ENCODE measurements at places on chromosomes 12 and 14. TPM values are rescaled to one million over a fixed set of nuclear protein-coding genes. Genes with fewer than 3 reads are reported as not detected.

DNA sequence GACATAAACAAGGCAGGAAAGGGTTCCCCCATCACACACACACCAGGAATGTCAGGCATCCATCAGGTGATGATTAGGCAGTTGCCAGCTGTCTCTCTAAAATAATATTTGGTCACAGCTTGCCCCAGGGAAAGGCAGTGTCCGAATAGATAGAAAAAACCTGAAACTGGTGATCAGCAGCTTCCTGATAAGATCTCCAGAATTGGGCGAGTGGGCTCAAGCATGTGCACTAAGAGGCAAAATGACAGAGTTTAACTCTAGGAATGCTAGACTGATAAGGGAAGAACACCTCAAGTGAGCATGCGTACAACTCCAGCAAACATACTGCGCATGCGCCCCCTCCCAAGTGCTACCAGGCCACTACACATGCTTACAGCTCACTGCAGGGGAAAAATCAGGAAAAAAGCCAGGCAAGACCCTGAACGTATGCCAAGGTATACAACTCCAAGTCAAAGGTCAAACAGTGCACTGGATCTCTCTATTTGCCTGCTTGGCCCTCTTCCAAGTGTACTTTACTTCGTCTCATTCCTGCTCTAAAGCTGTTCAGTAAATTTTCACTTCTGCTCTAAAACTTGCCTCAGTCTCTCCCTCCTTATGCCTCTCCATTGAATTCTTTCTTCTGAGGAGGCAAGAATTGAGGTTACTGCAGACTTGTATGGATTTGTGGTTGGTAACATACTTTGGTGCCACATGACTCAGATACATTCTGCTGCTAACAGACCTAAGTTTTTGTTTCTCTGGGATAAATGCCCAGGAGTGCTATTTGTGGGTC, 73.5 kb upstream of the VASH1 start:
- H3K36me3 ChIP-seq = no peaks in the 10 kb centered on the region
- H3K4me1 ChIP-seq = no peaks in the 10 kb centered on the region
- peak; percentile 24 for DNase-seq
- H3K4me3 ChIP-seq = no peak overlapping the region
- no peak overlapping the region for H3K27ac ChIP-seq

DNA sequence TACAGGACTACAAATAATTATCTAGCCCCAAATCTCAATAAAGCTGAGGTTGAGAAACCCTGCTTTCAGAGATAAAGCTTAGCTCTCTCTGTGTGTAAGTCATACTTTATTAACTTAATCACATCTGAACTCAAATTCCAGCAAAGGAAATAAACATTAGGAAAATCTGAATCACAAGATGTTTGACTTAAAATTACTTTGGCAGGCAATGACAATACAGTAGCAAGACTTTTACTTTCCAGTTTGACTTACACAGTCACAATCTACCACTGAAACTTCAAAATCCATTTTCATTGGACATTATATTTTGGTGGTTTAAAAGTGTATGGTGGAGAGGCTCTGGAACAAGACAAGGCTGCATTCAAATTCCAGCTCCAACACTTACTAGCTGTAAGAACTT, 11.4 kb downstream of the TMEM116 start:
- no peak for DNase-seq
- H3K36me3 ChIP-seq = peaks cover 3% of the 10 kb centered on the region
- H3K27ac ChIP-seq = no peak overlapping the region
- H3K4me3 ChIP-seq = no peak overlapping the region
- H3K27me3 ChIP-seq = no peaks in the 10 kb centered on the region
- H3K4me1 ChIP-seq = peaks cover 6% of the 10 kb centered on the region

DNA sequence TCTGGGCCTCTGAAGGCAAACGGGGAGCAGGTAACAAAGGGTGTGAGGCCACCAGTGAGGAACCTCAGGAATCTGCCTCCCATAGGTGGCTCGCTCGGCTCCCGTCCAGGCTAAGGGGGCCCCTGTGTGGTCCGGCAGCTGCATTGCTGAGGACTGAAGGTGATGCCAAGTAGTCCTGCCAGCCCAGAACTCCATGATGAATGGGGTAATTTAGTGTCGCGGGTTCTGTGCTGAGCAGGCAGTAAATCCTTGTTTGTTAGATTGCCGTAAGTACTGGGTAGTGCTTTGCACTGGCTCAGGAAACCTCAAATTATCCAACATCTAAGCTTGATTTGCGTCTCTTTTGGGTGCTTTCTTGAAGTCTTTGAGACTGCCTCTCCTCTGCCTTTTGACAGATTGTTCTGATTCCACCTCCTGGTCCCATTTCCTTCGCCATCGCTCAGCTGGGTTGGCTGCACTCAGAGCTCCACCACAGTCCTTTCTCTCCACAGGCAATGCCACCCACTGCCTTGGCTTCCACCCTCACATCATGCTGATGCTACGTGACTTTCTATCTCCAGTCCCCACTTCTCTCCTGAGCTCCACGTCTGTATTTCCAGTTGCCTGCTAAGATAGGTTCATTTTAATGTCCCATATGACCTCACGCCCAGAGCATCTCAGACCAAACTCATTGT, 392.0 kb downstream of the FUT8 start:
- no peak for DNase-seq
- no peaks in the 10 kb centered on the region for H3K36me3 ChIP-seq
- peaks cover 9% of the 10 kb centered on the region for H3K27me3 ChIP-seq
- H3K4me3 ChIP-seq = no peak overlapping the region

DNA sequence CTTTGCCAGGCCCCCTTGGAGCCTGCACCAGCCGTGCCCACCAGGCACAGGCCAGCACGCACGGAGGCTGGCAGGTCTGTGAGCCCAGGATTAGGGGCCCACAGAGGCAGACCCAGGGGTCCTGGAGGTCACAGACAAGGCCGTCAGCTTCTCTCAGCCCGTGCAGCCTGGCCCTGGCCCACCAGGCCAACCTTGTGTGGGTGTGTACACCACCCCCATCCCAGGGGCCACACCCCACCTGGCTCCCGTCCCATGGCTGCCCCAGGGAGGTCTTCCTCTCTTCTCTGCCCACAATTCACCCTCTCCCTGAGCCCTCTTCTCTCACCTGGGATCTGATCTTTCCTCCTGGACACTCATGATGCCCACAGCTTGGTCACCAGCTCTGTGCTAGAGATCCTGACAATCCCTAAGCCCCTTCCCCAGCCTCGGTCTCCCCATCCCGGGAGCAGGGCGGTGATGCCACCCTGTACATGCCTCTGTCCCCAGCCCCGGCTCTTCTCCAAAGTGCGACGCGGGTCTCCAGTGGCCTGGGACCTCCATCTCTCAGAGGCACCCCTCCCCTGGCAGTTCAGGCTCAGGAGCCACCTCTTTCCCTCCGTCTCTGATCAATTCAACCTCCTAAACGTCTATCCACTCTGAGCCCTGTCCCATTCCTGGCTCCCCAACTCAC, 31.1 kb upstream of the GPR132 start:
- no peak for DNase-seq
- peaks cover 8% of the 10 kb centered on the region for H3K36me3 ChIP-seq
- peaks cover 5% of the 10 kb centered on the region for H3K4me1 ChIP-seq
- peak overlapping the region; percentile 77 for H3K4me3 ChIP-seq
- H3K27ac ChIP-seq = peak overlapping the region; percentile 82

The KRT2 gene
- not detected for total RNA-seq

DNA sequence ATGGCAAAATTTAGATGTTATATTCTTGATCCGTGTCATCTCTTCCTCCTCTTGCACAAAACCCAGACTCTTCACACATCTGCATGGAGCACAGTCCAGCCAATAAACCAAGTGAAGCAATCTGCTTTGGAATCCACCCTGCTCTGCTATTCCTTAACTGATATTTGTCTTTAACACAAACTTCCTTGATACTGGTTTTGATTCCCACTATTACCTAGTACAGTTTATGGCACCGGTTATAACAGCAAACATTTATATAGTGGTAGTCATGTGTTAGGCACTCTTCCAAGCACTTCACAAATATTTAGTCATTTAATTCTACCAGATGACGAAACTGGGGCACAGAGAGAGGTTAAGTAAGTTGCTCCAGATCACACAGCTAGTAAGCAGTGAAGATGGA, 12.5 kb downstream of the STYK1 start:
- H3K4me1 ChIP-seq = no peaks in the 10 kb centered on the region
- H3K27ac ChIP-seq = no peak overlapping the region
- H3K4me3 ChIP-seq = no peak overlapping the region
- H3K36me3 ChIP-seq = no peaks in the 10 kb centered on the region
- no peaks in the 10 kb centered on the region for H3K27me3 ChIP-seq

GRCh38 chr12:104672096-104672445, 215.3 kb downstream of the CHST11 start:
- H3K27me3 ChIP-seq = no peaks in the 10 kb centered on the region
- peaks cover 59% of the 10 kb centered on the region for H3K4me1 ChIP-seq
- no peak for DNase-seq

The SLC7A7 gene
- 9.7 TPM for total RNA-seq

All from type B pancreatic cell (in vitro differentiated cells).